GM18507 (cell line): ENCODE measurements at places on chromosomes 5 and 9.

DNA sequence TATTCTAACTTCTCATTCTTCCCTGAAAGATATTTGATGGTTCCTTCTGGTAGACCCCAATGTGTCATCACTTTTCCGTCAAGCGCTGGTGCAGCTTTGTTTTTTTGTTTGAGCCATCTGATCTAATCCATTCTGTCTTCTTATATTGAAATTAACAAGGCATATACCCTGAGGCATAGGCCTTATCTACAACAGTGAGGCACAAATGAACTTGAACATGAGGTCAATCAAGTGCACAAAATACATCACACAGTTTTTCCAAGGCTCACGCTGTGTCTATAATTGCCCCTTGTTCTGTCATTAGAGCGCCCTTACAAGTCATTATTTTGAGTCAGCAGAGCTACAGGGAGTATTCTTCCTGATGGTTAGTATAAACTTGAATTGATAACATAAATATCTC is 406.6 kb downstream of the MAT2B start:
- no peak for DNase-seq

DNA sequence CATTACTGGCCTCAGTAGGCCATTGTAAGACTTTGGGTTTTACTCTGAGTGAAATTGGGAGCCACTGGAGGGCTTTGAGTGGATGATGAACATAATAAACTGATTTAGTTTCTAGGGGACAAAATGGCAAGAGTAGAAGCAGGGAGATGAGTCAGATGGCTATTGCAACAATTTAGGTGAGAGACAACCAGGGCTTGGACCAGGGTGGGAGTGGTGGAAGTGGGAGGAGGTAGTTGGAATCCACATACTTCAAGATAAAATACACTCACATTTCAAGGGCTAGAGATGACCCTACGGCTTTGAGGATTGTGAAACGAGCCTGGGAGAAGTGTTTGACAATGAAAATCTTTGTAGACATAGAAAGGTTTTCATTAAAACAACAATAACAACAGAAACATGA is 136.3 kb downstream of the ACTBL2 start:
- no peak for DNase-seq

GRCh38 chr5:96963267-96963666 is 27.4 kb downstream of the LNPEP start:
- DNase-seq, result no peak

GRCh38 chr9:69076550-69076949 is 41.0 kb downstream of the FXN start:
- DNase-seq, result no peak

- no peak for DNase-seq
Measured at GRCh38 chr5:81003811-81004386, 43.7 kb downstream of the RASGRF2 start.

GRCh38 chr9:113579283-113580040 is 115.9 kb downstream of the RGS3 start:
- peak; percentile 38 for DNase-seq

DNA sequence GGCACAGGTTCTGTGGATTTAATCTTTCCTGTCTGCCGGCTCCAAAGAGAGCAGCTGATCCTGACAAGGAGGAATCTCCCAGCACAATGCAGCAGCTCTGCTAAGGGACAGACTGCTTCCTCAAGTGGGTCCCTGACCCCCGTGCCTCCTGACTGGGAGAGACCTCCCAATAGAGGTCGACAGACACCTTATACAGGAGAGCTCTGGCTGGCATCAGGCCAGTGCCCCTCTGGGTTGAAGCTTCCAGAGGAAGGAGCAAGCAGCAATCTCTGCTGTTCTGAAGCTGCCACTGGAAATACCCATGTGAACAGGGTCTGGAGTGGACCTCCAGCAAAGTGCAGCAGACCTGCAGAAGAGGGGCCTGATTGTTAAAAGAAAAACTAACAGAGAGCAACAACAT is 630.2 kb upstream of the FTMT start:
- no peak for DNase-seq

DNA sequence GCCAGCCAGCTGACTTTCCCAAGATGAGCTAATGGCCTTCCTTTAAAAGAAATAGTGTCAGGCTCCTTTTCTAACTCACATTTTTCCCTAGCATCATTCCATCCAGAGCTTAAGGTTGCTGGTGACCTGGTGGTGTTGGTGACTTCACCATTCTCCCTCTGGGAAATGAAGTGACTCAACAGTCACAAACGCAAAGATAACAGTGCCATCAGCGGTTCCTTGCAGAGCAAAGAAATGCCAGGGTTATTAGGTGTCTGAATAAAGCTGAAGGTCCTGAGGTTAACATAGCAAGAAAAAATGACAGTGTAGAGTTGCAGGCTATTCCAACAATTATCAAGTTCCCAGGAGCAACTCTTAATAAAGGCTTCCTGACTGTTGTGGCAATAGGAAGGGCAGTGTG is 111.8 kb upstream of the SLC44A1 start:
- DNase-seq, result no peak

- DNase-seq, result no peak
Measured at GRCh38 chr5:131947445-131947844, 2.0 kb upstream of the MEIKIN start.

DNA sequence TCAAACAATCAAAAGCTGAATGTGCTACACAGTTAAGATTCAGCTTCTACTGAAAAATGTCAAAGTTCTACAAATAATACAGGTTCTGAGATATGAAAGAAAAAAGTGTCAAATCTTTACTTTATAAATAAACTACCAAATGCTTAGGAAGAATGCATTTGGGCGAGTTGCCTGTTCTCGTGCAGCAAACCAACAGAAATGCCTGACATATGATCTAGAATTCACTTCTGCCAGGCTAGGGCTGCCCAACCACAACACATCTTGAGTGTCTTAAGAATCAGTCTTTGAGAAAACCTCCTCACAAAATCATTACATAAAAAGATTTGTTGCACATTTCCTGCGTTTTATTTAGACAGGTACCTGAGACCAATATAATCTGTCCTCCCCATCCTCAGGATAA is 42.2 kb downstream of the ANKH start:
- no peak for DNase-seq

GRCh38 chr5:142584891-142585290 is 101.0 kb downstream of the FGF1 start:
- DNase-seq, result no peak

DNA sequence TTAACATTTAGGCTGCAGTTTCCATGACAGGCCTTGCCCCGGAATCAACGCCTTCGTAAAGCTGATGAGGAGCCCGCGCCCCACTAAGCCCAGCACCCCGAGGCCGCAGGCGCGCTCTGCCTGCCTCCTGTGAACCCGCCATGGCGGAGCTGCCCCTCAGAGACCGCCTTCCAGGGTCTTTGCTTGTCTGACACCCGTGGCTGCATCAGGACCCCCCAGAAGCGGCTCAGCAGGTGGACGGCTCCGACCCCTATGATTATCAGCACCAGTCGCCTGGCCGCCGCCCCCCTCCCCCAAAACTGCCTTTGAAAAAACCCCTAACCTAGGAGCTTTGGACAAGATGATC is 507 bp upstream of the DPH7 start:
- no peak for DNase-seq

- no peak for DNase-seq
Measured at GRCh38 chr5:177302354-177303110, 987 bp downstream of the RAB24 start.

- no peak for DNase-seq
Measured at GRCh38 chr5:103539376-103540330, 22.9 kb downstream of the NUDT12 start.

GRCh38 chr5:128407944-128408343 is 130.1 kb downstream of the FBN2 start:
- DNase-seq, result no peak

DNA sequence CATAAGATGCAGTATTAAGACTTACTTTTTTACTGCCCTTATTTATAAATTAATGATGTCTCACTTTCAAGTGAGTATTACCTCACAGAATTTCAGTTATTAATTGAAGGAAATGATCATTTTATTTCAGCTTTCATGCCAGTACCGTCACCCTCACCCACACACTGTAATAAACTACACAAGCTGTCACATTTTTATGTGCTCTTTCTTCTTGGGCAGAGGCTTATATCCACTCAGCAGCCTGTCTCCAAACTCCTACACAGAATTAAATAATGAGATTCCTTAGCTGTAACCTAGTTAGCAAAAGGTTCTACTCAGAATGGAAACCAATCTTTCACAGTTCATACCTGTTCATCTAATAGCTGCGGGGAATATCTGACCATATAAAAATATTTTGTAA is 1915.8 kb upstream of the CDH6 start:
- DNase-seq, result no peak

DNA sequence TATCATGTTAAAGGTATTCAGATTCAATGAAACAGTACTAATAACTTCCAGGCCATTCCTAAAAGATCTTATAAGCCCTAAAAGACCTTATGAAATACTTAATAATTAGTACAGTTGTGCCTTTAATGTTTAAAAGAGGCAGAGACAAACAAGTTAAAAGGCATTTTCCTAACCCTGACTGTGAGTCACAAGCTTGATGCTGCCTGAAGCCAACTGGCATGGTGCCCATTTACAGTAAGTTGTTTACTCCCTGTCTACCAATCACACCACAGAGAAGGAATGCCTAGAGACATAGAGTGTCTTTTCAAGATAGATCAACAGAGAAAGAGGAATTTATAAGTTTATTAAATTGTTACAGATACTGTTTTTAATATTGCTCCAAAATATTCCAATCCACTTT is 47.8 kb downstream of the NR3C1 start:
- DNase-seq, result no peak

- no peak for DNase-seq
Measured at GRCh38 chr5:31116466-31117031, 76.9 kb upstream of the CDH6 start.

GRCh38 chr9:91677822-91678436 is 254.3 kb upstream of the NFIL3 start:
- DNase-seq, result no peak

DNA sequence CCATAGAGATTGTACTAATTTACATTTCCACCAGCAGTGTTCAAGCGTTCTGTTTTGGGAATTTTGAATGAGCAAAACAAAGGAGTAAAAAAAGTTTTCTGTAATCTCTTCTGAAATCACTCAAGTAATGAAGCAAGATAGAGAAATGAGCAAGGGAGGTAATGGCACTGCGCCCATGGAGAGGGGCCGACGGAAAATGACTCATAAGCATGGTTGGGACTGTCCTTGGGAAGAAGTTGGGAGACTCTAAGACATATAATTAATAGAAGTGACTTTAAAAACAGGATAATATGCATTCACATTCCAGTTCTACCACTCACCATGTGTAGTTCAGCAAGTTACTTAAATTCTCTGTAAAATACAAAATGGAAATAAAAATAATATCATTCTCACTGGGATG is 62.5 kb upstream of the C5orf46 start:
- no peak for DNase-seq

GRCh38 chr5:6633469-6634245 is 417 bp downstream of the SRD5A1 start:
- DNase-seq, result no peak

GRCh38 chr9:115671963-115672305 is 481.7 kb upstream of the PAPPA start:
- no peak for DNase-seq

GRCh38 chr5:74082512-74083055 is 456.6 kb downstream of the ARHGEF28 start:
- DNase-seq, result no peak

GRCh38 chr5:95076395-95077185 is 208.3 kb downstream of the MCTP1 start:
- DNase-seq, result no peak

- no peak for DNase-seq
Measured at GRCh38 chr5:54680998-54681397, 163.4 kb downstream of the SNX18 start.

GRCh38 chr5:14061106-14061505 is 82.0 kb upstream of the TRIO start:
- DNase-seq, result no peak

- no peak for DNase-seq
Measured at GRCh38 chr5:154236536-154237375, 46.2 kb downstream of the GALNT10 start.

GRCh38 chr5:86542532-86542931 is 75.2 kb upstream of the COX7C start:
- DNase-seq, result no peak

GRCh38 chr9:98018347-98018746 is 35.2 kb downstream of the ANP32B start:
- DNase-seq, result no peak

GRCh38 chr5:179275381-179275878 is 69.8 kb downstream of the ADAMTS2 start:
- DNase-seq, result no peak

DNA sequence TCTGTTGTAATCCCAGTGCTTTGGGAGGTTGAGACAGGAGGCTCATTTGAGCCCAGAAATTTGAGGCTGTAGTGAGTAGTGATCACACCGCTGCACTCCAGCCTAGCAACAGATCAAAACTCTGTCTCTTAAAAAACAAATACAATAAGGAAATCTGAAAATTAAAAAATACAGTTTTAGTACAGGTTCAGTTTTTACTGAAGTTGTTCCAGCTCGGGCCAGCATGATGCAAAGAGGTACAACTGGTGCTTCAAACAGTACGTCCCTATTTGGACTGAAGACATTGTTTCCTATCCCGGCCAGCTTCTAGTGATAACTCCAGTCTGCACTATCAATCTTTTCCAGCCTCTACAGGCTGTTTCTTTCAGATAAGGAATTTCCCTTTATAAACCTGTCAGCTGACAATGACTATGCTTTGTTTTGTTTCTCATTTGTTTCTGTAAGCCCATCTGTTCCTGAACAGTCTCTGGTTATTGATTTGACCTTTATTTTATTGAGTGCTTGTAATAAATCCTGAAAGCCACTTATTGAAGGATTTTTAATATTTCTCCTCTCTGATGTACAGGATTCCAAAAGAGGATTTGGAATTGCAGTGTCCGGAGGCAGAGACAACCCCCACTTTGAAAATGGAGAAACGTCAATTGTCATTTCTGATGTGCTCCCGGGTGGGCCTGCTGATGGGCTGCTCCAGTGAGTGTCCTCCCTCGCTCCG is 41.9 kb downstream of the TJP2 start:
- no peak for DNase-seq

- no peak for DNase-seq
Measured at GRCh38 chr9:132260846-132261245, 93.9 kb downstream of the SETX start.

- DNase-seq, result no peak
Measured at GRCh38 chr5:95815155-95815729, 7.3 kb downstream of the GLRX start.

- no peak for DNase-seq
Measured at GRCh38 chr5:21820527-21820926, 1032.6 kb downstream of the CDH12 start.

DNA sequence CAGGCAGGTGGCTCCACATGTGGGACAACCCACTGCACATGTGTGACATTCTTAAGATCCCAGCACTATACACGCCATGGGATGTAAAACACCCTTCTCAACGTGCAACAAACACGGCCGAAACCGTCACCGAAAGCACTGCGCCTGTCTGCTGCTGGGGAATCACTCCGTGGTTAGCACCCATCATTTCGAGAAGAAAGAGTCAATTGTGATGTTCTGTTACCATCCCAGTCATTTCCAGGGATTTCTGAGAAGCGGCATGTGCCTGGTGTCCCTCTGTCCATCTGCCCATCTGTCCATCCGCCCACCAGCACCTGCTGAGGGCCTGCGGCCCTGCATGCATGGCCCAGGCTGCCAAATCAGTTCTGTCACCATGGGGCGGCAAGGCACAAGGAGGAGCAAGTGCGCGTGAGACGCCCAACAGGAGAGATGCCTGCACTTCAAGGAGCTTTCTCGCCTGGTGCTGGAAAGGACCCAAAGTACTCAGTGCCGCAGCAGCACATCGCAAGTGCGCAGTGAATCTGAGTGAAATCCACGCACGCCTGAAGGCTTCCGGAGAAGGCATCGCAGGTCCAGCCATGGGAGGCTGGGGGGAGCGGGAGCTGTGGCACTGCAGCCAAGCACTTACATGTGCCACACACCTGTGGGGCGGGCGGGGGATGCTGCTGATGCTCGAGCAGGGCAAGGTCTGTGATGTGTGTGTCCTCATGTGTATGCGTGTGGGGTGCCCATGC is 38.0 kb downstream of the VAV2 start:
- DNase-seq, result no peak
